ENCODE measurements at places on chromosomes 7 and 10.

DNA sequence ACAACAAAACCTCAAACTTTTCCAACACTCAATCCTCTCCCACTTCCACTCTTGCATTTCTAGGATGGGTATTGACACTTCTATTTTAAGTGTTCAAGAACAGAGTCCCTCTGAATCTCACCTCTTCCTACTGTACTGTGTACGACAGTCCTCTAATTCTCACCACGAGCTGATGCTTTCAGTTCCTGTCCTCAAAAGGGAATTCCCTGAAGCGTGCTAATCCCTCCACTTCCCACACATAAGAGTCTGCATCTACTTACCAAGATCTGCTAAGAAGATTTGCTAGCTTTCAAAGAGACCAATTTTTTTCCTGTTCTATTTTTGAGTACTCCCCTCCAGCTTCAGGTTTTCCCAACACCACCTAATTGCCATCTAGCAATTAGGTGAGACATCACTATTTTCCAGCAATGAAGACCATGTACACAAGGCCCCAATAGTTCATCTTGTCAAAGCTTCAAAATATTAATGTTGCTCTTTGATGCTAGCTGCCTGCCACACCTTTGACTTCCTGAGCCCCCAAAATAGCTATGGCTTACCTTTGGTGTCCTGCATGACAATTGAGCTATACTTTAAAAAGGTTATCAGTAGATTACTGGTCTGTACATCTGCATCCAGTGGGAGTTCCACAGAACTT is 54.4 kb downstream of the ARMH3 start:
- no peaks in the 10 kb centered on the region for H3K4me1 ChIP-seq
- no peak overlapping the region for H3K4me3 ChIP-seq
- no peak for DNase-seq
- no peaks in the 10 kb centered on the region for H3K27me3 ChIP-seq

DNA sequence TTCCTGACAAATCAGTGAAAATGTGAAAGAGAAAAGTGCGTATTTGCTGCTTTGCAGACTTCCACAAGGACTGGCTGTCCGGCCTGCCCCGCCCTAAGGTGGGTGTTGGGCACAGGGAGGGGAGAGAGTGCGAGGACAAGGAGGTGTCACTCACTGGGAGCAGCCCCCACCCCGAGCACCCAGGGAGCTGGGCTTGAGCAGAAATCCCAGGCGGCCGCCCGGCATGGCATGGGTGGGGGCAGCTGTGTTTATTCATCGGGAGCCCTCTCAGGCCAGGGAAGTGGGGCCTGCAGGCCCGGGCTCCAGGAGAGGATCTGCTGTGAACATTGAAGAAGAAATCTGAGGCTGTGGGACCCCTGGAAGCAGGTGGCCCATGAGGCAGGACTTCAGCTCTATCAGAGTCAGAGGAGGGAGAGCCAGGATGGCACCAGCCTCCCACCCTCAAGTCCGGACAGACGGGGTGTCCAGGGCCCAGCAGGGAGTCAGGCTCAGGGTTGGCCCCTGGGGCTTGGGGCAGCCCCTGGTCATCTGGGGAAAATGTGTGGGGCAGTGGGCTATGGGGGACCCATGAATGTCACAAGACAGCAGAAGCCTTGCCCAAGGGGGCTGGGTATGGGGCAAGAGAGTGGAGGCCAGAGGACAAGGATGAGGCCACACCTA is 164.4 kb upstream of the PPP2R2D start:
- no peak overlapping the region for H3K4me3 ChIP-seq
- H3K27me3 ChIP-seq = no peaks in the 10 kb centered on the region
- no peak for DNase-seq
- no peaks in the 10 kb centered on the region for H3K36me3 ChIP-seq

DNA sequence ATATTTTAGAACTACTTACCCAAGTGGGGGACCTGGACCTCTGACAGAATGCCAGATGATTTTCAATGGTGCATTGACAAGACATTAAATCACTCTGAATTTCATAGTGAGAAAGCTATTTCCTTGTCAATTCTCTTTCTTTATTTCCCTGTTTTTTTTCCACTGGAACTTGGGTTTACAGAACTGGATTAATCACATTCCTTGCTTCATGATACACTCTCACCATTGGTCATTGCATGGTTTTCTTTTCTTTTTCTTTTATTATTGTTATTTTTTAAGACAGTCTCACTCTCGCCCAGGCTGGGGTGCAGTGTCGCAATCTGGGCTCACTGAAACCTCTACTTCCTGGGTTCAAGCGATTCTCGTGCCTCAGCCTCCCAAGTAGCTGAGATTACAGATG is 38.5 kb upstream of the LBX1 start:
- no peaks in the 10 kb centered on the region for H3K4me1 ChIP-seq
- H3K27ac ChIP-seq = no peak overlapping the region
- no peaks in the 10 kb centered on the region for H3K27me3 ChIP-seq
- no peak overlapping the region for H3K4me3 ChIP-seq
- H3K36me3 ChIP-seq = no peaks in the 10 kb centered on the region

GRCh38 chr7:27364344-27364758 is 121.7 kb downstream of the EVX1 start:
- no peaks in the 10 kb centered on the region for H3K4me1 ChIP-seq
- H3K27ac ChIP-seq = no peak overlapping the region
- H3K27me3 ChIP-seq = no peaks in the 10 kb centered on the region
- no peak for DNase-seq
- no peak overlapping the region for H3K4me3 ChIP-seq

GRCh38 chr7:43211693-43212092 is 99.2 kb downstream of the HECW1 start:
- no peak overlapping the region for H3K4me3 ChIP-seq
- no peaks in the 10 kb centered on the region for H3K27me3 ChIP-seq
- DNase-seq = no peak
- no peaks in the 10 kb centered on the region for H3K36me3 ChIP-seq

DNA sequence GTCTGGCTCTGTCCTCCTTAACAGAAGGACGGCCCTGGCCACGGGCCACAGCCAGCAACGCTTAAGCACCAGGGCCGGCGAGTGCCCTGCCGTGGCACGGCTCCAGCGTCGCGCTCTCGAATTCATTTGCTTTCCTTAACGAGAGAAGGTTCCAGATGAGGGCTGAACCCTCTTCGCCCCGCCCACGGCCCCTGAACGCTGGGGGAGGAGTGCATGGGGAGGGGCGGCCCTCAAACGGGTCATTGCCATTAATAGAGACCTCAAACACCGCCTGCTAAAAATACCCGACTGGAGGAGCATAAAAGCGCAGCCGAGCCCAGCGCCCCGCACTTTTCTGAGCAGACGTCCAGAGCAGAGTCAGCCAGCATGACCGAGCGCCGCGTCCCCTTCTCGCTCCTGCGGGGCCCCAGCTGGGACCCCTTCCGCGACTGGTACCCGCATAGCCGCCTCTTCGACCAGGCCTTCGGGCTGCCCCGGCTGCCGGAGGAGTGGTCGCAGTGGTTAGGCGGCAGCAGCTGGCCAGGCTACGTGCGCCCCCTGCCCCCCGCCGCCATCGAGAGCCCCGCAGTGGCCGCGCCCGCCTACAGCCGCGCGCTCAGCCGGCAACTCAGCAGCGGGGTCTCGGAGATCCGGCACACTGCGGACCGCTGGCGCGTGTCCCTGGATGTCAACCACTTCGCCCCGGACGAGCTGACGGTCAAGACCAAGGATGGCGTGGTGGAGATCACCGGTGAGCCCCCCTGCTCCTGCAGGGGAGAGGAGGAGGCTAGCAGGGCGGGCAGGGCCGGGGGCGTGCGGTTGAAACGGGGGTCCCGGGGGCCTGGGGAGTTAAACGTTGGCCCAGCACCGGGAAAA is at the start of gene HSPB1:
Gene HSPB1, plus strand, starts transcription at position 327 of the 855 bp plus-strand sequence. Its CDS starts 40 bp downstream, at position 367.
- H3K4me3 ChIP-seq = peak within 1 kb of the TSS; percentile 81
- no peaks in the 10 kb centered on the region for H3K27me3 ChIP-seq
- H3K27ac ChIP-seq = peak within 1 kb of the TSS; percentile 81
- peak; percentile 50 for DNase-seq
- H3K4me1 ChIP-seq = no peaks in the 10 kb centered on the region

DNA sequence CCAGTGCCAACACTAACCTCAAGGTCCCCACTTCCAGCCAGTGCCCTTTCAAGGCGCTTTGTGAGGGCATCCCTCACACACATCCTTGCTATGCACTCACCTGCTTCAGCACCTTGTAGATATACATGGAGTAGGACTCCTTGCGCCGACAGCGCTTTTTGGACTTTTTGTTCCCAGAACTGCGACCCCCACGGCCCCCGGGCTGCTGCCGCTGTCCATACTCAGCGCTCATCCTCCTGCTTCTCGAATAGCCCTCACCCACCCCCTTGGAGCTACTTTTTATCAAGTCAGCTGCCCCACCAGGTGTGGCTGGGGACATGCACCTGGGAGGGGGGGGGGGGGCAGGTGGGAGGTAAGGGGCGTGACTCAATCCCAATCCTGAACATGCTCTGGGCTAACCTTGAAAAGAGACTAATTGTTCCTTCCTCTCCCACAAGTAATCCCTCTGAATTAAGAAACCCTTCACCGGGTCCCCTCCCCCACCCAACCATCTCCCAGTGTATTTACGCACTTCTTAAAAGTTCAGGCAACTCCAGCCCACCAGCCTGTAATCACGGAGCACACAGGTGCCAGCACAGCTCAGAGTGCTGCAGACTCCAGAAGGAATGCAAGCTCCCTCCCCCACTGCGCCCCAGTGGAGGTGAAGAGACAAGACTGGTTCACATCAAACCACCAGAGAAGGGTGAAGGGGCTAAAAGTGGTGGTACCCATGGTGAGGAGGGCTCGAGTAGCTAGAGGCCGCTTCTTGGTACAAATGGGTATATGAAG is at the start of gene H2BK1:
Gene H2BK1, minus strand, starts transcription at position 402 of the 768 bp plus-strand sequence. Its CDS starts 170 bp downstream, at position 232.
- no peak within 1 kb of the TSS for H3K27ac ChIP-seq
- no peak for DNase-seq
- no peaks in the 10 kb centered on the region for H3K27me3 ChIP-seq
- peaks cover 32% of the 10 kb centered on the region for H3K36me3 ChIP-seq
- no peak within 1 kb of the TSS for H3K4me3 ChIP-seq

GRCh38 chr10:125828311-125828710 is 5.0 kb downstream of the BCCIP start:
- H3K36me3 ChIP-seq = no peaks in the 10 kb centered on the region
- peaks cover 11% of the 10 kb centered on the region for H3K4me1 ChIP-seq
- DNase-seq = no peak
- H3K27ac ChIP-seq = no peak overlapping the region
- H3K27me3 ChIP-seq = no peaks in the 10 kb centered on the region
